ENCODE measurements at places on chromosomes 6 and 20. TPM values are rescaled to one million over a fixed set of nuclear protein-coding genes. Genes with fewer than 3 reads are reported as not detected.

ELOVL4 gene
- total RNA-seq: 4.8 TPM

MATN4 gene
- 0.67 TPM for total RNA-seq

BCAS4 gene
- 17.6 TPM for total RNA-seq

GRCh38 chr6:19554356-19555225 is 282.6 kb upstream of the ID4 start:
- DNase-seq: no peak

DNA sequence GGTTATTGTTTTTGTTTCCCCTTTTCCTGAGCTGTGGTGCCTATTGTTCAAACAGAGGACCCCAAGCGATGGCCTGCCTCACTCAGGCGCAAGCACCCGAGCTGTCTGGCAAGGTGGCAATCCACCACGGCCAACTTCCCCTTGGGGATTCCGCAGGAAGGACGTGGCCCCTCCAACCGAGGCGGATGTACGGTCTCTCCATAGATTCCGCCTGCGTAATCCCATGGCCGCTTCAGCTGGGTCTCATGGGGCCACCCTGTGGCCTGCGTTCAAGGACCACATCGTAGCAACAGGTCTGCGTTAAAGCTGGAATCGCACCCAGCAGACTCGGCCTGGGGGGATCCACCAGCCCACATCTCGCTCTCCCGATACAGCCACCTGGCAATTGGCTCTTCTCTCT is 79.9 kb downstream of the CEBPB start:
- DNase-seq: no peak

- DNase-seq: no peak
These were observed 106.8 kb downstream of the BCAS1 start for GRCh38 chr20:53963635-53964034.

Data from H7 (cell line).